ENCODE measurements at places on chromosomes 4 and X. TPM values are rescaled to one million over a fixed set of nuclear protein-coding genes. Genes with fewer than 3 reads are reported as not detected.

PPBP gene
- total RNA-seq = not detected

F11 gene
- not detected for total RNA-seq

CXorf49 gene
- total RNA-seq = not detected

GAK gene
- 175 TPM for total RNA-seq

ETNPPL gene
- not detected for total RNA-seq

SSX1 gene
- total RNA-seq = not detected

LDOC1 gene
- 14.4 TPM for total RNA-seq

DTHD1 gene
- 0.10 TPM for total RNA-seq

PAK3 gene
- 0.86 TPM for total RNA-seq

ZFP42 gene
- 0.10 TPM for total RNA-seq

LGI2 gene
- total RNA-seq = not detected

CXXC4 gene
- total RNA-seq = 0.42 TPM

Measured in naive thymus-derived CD4-positive, alpha-beta T cell (primary cell).